ENCODE measurements at places on chromosomes 2 and 18. TPM values are rescaled to one million over a fixed set of nuclear protein-coding genes. Genes with fewer than 3 reads are reported as not detected.

GRCh38 chr18:74595431-74595830 is 2.2 kb upstream of the ZNF407 start:
- no peak for DNase-seq

CRACDL gene
- total RNA-seq, result 0.61 TPM

DNA sequence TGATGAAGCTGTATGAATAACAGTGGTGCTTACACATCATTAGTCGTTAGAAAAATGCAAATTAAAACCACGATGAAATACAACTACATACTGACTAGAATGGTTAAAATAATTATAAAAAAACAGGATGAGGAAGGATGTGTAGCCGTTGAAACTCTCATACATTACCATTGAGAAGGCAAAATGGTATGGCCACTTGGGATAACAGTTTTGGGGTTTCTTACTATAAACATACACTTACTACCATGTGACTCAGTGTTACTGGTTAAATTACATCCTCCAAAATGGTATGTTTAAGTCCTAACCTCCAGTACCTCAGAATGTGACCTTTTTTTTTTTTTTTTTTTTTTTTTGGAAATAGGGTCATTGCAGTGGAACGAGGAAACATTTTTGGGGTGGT is 58.4 kb downstream of the UBE2E3 start:
- DNase-seq, result no peak

- no peak for DNase-seq
Observed at GRCh38 chr2:26900831-26901321, 52.9 kb downstream of the DPYSL5 start.

CYTIP gene
- total RNA-seq, result 233 TPM

GRCh38 chr18:2406544-2406943 is 164.8 kb downstream of the METTL4 start:
- DNase-seq, result no peak

STK17B gene
- total RNA-seq, result 483 TPM

- DNase-seq, result no peak
Observed at GRCh38 chr2:43423941-43424261, 171.9 kb downstream of the THADA start.

GRCh38 chr18:79581911-79582310 is 97.7 kb upstream of the CTDP1 start:
- peak; percentile 10 for DNase-seq

DNA sequence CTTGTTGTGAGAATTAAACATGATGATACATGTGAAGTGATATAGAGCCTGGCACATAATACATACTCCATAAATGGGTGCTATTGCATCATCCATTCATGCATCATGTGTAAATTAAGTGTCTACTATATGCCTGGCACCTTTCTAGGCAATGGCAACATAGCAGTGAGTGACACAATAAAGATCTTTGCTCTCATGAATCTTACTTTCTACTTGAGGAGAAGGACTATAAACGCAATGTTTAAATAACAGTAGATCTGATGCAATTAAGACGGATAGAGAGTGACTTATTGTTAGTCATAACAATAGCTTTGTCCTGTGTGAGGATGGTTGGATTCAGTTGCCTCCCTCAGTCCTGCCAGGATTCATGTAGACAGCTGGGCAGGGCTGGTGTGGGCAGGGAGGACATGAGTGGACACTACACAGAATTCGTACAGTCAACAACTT is 88.4 kb upstream of the NPAS2 start:
- no peak for DNase-seq

- DNase-seq, result peak; percentile 48
Observed at GRCh38 chr2:134320930-134321329, 67.1 kb downstream of the MGAT5 start.

All from activated naive CD8-positive, alpha-beta T cell treated with anti-CD3 and anti-CD28 coated beads, Interleukin-2, amount 10 ng/mL, durations not matched to agents 7 days and 5 days (primary cell).